ENCODE measurements at places on chromosomes 6 and 20.

DNA sequence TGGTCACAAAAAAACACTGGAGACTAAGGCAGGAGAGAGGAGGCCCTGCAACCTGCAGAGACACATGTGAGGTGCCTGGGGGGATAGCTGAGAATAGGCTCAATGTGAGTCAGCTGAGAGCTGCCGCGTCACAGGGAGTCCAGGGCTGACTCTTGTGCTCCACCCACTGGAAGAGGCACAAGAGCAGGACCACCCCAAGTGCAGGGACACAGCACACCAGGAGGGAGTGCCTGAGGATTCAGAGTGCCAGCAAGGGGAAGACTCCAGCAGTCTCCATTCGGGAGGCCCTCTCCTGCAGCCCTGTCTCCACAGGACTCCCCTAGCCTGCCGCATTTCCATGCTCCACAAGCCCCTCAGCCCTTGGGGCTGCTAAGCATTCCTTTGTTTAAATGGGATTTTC, 105.5 kb downstream of the HUS1B start:
- DNase-seq: no peak

DNA sequence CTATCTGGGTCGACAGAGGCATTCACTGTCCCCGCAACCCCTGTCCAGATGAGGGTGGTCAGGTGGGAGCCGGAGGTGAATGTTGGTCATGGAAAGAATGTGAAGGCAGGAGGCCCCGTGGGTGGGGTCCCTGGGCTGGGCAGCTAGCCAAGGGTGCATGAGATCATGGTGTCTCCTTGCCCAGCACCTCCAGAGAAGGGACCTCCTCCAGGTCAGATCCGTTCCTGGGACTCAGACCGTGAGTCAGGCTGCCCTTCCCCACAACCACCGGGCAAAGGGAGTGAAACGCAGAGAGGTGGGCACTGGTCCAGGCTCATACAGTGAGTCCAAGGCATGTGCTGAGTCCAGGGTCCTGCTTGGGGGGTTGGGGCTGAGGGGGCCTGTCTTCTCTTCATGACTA, 3.5 kb downstream of the FOXS1 start:
- DNase-seq: no peak

- DNase-seq: no peak
These were observed 85.1 kb upstream of the JARID2 start for GRCh38 chr6:15160812-15161211.

GRCh38 chr6:129755787-129756186, 45.8 kb upstream of the ARHGAP18 start:
- no peak for DNase-seq

Data from common myeloid progenitor, CD34-positive (primary cell).